ENCODE measurements at places on chromosomes 2 and 18. TPM values are rescaled to one million over a fixed set of nuclear protein-coding genes. Genes with fewer than 3 reads are reported as not detected.

Gene TUBA4B
- not detected for polyA plus RNA-seq

Gene ARHGAP15
- 2.6 TPM for polyA plus RNA-seq

Gene CPS1
- 2.2 TPM for polyA plus RNA-seq

Gene UGT1A5
- not detected for polyA plus RNA-seq

Gene IL36G
- polyA plus RNA-seq: not detected

Gene NOSTRIN
- polyA plus RNA-seq: 7.5 TPM

Gene MPV17
- polyA plus RNA-seq: 142 TPM

Gene NAT8
- not detected for polyA plus RNA-seq

Gene SULT1C2
- not detected for polyA plus RNA-seq

Gene PTPN18
- polyA plus RNA-seq: 4.4 TPM

Gene ALPI
- not detected for polyA plus RNA-seq
